HepG2 (cell line): ENCODE measurements at places on chromosomes 12 and 14.

GRCh38 chr12:114901316-114901715 lies 217.3 kb upstream of the TBX3 start:
- no peak for DNase-seq

- peak; percentile 67 for DNase-seq
Observed at GRCh38 chr14:52553671-52554575, 1.3 kb downstream of the GPR137C start.

DNA sequence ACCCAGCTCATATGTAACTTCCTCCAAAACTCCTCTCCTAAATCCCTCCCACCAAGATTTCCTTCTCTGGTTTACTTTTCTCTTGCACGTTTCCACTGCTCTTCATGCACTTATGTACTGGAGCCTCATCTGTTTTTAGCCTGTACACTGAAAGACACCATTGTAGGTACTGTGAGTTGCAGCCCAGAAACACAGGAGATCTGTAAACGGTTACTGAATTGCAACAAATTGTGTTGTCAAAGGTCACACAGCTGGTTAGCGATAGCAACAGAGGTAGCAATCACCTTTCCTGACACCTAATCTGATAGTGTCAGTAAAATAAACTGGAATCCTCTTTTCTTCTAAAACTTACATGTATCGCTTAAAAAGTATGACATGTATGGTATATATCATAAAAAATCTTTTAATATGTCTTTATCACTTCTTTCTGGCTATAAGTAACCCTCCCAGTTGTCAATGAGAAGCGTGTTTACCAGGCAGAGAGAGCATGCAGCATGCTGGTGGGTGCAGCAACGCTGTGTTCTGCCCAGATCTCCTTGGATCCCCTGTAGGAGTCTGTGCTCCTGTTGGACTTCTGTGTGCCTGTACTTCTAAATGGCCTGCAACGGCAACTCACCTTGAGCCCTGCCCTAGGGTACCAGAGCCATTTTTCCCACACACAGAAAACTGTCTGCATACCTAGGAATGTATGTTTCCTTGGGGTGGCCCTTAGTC lies 121.5 kb upstream of the CPM start:
- peak; percentile 58 for DNase-seq

- peak; percentile 98 for DNase-seq
Observed at GRCh38 chr14:31420319-31421111, at the start of gene HEATR5A. HEATR5A (minus strand) TSS chr14:31420550; CDS start chr14:31402975, 17,575 bp downstream.

GRCh38 chr14:54535126-54535525 lies 25.4 kb downstream of the CGRRF1 start:
- no peak for DNase-seq

- no peak for DNase-seq
Observed at GRCh38 chr14:68692216-68692615, 100.7 kb downstream of the ZFP36L1 start.

- DNase-seq = no peak
Observed at GRCh38 chr12:89075880-89076540, 276.3 kb downstream of the DUSP6 start.

DNA sequence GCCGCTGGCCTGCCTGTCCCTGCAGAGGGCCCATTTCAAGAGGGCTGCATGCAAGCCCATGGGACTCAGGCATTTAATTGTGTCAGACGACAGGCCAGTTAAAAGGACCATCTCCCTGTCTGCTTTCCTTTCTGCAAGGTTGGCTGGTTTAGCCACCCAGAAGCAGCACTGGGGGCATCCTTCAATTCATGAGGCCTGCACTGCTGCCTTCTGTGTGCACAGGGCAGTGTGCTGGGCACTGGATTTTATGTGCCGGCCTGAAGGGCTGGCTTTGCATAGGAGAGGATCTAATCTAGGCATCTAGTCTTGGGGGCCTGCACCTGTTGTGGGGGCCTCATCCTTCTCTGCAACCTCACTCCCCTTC lies 114.1 kb upstream of the FKBP4 start:
- no peak for DNase-seq

GRCh38 chr14:41235466-41235865 lies 371.2 kb upstream of the LRFN5 start:
- DNase-seq = no peak

GRCh38 chr12:117011988-117012805 lies 87.0 kb downstream of the TESC start:
- DNase-seq = no peak

- DNase-seq = no peak
Observed at GRCh38 chr12:62642486-62642885, 175.9 kb downstream of the MON2 start.

GRCh38 chr14:104353221-104353920 lies 215.0 kb downstream of the KIF26A start:
- DNase-seq = no peak

DNA sequence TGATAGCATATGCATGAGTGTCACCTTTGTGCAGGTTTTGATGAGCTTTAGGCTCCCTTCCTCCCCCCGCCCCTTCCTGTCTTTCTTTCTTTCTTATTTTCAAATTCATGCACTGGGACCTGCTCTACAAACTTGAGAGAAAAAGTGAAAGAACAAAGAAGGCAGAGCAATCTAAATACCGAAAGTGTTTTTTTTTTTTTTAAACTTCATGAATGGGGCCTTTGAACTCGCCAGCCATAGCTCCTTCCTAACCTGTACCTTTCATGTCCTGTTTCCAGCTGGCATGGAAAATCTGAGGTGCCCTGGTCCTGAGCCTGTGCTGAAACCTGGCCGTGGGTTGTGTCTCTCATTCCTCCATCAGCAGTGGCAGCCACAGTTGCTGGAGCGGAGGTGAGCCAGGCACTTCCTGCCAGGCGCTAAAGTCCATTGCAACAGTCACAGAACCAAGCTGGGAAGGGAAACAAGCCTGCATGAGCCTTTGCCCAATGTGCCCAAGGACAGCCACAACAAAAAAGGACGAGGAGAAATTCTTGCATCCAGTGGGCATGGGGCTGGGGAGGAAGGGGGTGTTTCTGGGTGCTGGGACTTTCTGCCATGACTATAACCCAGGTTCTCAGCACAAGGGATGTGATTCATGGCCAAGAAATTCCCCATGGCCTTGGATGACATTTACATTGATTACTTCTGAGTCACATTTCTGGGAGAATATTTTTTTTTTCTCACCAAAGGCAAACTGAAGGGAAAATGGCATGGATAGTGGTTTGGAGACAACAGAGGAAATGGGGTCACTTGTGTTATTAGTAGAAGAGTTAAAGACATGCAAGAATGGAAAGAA lies 102.7 kb downstream of the TMEM30B start:
- peak; percentile 85 for DNase-seq

GRCh38 chr12:102824218-102824835 lies 92.7 kb downstream of the PAH start:
- DNase-seq = peak; percentile 18

DNA sequence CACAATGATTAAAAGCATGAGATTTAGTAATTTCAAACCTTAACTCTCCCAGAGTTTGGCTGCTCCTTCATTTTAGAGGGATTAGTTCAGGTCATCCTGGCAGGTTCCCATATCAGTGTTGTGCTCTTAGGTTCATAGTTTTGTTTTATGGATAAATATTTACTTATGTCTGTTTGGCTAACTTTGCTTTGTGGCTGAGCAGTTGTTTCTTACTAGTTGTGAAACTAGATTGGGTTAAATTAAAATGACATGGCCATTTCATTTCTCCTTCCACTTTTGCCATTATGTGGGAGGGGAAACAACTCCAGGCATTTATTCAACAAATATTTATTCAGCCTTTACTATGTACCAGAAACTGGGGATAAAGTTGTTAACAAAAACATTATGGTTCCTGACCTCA lies 158.8 kb downstream of the TMTC3 start:
- peak; percentile 5 for DNase-seq

DNA sequence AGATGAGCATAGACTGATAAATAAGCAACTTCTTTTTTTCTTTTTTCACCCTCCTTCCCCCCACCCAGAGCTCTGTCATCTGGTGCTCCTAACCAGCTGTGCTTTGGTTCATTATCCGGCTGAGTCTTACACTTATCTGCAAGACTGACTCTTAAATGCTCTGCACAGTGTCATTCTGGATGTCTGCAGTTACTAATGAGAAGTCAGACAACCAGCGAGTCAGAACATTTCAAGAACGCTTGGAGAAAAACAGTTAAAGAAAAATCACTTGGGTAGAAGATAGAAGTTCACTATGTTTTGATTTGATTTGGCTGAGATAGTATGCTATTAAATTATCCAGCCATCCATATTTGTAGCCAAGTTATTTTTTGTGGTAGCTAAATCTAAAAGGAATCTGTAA lies 328.9 kb upstream of the PRICKLE1 start:
- DNase-seq = no peak
